ENCODE measurements at places on chromosomes 12 and 14. TPM values are rescaled to one million over a fixed set of nuclear protein-coding genes. Genes with fewer than 3 reads are reported as not detected.

The GUCY2C gene
- not detected for total RNA-seq

DNA sequence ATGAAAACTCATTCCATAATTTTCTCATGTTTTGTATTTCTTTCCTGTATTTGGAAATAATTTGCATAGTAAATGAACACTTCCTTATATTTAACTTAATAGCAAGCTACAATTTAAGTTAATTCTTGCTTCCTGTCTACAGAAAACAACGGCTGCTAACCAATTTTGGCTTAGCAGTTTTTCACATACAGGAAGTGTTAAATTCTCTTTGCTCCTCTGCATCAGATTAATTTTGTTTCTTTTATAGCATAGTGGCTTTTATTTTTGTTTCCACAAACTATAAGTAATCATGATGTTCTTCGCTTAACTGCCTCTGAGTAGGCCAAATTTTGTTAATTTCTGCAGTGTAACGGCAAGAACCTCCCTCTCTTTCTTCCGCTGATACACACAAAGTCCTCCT is 182.9 kb downstream of the ALX1 start:
- no peak for DNase-seq

The TMEM179 gene
- not detected for total RNA-seq

GRCh38 chr12:1819050-1819449 is 1.3 kb upstream of the LRTM2 start:
- DNase-seq: no peak

DNA sequence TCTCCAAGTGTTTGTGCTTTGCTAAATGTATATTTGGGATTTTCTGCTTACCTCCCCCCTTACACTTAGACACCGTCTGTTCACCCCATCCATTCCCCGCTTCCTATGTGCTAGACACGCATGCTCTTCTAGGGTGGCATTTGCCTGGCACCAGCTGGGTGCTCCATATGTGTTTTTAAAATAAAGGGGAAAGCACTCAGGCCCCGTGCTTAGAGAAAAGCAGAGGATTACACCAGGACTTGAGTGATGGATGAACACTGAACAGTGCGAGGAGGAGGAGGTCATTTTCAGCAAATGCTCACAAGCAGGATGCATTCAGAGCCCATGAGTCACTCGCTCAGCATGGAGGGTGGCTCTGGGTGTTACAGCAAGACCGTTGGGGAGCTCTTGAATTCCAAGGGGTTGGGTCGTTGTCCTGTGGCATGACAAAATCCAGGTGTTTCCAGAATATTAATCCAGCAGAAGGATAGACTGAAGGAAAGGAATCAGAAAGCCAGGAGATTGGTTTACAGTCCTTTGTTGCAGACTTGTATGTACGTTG is 2.9 kb upstream of the BDKRB1 start:
- DNase-seq: no peak

DNA sequence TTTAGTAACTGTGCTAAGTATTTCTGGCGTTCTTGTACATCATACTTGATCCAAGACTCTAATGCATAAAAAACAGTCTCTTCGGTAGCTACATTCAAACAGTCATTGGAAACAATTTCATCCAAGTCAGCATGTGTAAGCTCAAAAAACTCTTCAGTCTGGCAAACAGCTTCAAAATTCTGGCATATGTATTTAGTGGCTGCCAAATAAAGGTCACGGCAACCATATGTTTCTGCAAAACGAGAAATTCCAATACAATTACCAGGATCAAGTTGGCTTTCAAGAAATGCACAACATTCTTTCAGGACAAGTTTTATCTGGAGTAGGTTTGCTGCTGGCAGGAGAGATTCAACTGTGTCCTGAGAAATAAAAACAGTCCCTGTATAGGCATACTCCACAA is 16.5 kb downstream of the KLHL28 start:
- DNase-seq: no peak

DNA sequence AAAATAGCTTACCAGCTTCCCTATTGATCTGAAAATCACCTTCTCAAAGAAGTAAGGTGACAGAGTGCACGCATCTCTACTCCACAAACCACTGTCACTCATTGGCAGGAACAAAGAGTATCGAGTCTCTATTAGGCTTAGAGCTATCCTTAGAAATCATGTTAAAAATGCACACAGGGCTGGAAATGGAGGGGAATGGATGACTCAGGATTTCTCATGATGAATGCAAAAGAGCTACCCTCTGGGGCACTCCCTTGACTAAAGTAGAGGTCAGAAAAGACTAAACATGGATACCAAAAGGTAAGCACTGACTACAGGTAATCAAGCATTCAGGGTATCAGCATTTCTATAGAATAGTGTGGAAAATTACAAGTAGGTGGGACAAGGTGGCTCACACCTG is 96.1 kb upstream of the ANO4 start:
- DNase-seq: no peak

All from mesenteric fat pad (tissue), 1 donor.